ENCODE measurements at places on chromosomes 16 and 17.

- no peak for DNase-seq
Observed at GRCh38 chr17:900336-900934, 79.1 kb downstream of the NXN start.

DNA sequence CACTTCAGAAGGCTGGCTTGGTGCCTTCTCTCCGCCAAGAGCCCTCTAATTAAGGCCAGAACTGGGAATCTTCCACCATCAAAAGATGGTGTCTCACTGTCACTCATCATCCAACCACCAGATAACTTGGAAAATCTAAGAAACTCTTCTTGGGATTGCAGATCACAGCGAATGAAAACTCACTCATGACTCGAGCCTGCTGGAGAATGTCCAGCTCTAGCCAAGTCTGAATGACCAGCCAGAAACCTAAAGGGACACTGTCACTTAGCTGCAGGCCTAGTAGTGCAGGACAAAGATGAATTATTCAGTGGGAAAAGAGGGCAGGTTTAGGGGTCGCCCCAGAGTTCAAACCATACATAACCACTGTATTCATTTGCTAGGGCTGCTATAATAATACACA is 107.8 kb downstream of the XYLT1 start:
- DNase-seq: no peak

GRCh38 chr17:72411124-72411563 is 290.3 kb downstream of the SOX9 start:
- DNase-seq: no peak

DNA sequence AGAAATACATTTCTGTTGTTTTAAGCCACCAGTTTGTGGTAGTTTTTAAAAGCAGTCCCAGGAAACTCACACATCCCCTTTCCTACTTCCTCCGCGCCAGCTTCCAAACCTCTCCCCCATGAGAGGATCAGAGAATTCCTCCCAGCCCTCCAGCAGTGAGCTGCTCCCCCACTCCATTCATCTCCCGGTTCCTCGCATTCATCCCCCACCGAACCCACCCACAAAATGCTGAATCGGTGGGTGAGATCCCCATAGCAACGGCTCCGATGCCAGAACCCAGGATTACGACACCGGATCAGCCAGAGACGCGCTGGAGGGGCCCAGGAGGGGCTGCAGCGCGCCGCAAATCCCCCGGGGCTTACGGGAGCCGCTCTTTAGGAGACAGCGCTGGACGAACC is 251.4 kb upstream of the RPL38 start:
- DNase-seq: no peak

DNA sequence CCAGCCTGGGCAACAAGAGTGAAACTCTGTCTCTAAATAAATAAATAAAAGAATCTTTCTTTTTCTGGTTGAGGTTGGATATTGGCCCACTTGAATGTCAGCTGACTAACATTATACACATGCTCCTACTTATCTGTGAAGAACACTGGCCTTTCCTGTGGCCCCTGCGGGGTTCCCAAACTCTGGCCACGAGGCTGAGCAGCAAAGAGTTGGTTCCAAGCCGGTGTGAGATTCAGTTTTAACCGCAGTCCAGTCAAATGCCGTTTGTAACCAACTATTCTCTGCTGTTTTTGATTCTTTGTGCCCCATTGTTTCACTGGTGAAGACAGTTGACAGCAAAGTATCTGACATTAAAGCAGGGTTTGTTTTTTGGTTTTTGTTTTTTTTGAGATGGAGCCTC is 11.2 kb downstream of the ETV4 start:
- DNase-seq: no peak

- DNase-seq: no peak
Observed at GRCh38 chr16:52597772-52598483, 51.0 kb upstream of the TOX3 start.

DNA sequence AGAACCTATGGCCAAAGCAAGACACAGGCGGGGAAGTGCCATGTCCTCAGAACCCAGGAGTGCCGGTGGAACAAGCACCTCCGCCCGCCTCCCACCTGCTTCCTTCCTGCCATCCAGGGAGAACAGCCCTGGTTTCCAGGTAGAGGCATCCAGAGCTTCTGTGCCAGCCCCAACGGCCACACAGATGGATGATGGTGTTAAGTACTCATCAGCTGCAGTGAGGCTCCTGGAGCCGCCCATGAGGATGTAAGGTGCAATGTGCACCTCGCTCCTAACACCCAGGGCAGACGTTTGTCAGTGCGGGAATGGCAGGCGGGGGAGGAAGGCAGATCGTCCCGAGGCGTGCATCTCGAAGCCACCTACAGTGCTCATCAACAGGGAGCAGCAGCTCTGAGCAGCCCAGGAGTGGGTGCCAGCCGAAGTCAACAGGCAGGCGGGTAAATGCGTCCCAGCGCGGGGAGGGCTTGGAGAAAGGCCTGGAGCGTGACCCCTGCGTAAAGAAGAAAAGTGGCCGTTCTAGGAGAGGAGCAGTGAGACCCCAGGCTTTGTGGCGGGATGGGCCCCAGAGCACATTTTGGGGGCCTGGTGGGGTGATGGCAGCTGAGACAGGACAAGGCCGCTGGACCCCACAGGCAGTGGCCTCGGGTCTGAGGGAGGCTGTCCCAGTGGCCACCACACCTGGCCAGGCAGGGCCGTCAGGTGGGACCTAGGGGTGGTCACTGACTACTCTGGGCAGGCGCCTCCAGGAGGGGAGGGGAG is 46.1 kb upstream of the ACSF3 start:
- no peak for DNase-seq

GRCh38 chr16:3995001-3995400 is 114.5 kb upstream of the CREBBP start:
- DNase-seq: no peak

DNA sequence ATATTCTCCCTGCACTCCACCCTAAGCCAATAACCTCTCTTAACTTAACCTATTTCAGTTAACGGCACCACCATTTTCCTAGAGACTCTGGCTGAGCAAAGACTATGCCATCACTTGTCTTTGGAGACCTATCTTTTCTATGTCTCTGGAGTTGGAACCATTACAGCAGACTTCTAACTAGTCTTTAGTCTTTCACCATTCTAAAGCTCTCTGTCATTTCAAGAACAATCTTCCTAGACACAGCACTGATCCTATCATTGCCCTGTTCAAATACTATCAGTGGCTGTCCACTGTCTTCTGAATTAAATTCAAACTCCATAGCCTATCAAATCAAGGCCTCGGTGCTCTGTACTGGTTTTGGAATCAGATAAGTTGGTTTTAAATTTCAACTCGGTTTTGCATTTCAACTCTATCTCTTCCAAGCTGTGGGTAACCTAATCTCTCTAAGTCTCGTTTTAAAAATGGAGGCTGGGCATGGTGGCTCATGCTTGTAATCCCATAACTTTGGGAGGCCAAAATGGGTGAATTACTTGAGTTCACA is 31.9 kb downstream of the RNF43 start:
- no peak for DNase-seq

DNA sequence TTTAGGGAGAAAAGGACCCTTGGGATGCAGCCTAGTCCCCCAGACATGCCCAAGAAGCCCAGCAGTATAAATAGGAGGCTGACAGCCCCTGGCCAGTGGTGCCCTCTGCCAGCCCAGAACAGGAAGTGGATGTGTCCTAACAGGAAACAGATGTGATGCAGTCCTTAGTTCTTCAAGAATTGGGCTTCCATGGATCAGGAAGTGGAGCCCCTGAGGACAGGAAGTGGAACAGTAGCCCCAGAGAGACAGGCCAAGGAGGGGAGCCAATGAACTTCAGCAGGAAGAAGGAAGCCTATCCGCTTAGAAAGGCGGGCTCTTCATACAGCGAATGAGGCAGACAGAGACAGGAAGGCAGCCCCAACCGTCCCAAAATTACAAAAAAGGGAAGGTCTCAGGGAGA is 7.2 kb downstream of the CTF1 start:
- no peak for DNase-seq

- no peak for DNase-seq
Observed at GRCh38 chr17:27622986-27623385, 8.0 kb upstream of the LGALS9 start.
